Activated T-helper 9 cell treated with anti-CD3 and anti-CD28 coated beads, Interleukin-2, amount 50 U/mL, for 16 hours (primary cell): ENCODE measurements at places on chromosomes 3 and 15.
A peak's percentile ranks its signal among the peaks of the same experiment; 100 is the strongest.

- no peak for DNase-seq
These were observed 13.9 kb downstream of the ARHGEF3 start for GRCh38 chr3:56787784-56788256.

DNA sequence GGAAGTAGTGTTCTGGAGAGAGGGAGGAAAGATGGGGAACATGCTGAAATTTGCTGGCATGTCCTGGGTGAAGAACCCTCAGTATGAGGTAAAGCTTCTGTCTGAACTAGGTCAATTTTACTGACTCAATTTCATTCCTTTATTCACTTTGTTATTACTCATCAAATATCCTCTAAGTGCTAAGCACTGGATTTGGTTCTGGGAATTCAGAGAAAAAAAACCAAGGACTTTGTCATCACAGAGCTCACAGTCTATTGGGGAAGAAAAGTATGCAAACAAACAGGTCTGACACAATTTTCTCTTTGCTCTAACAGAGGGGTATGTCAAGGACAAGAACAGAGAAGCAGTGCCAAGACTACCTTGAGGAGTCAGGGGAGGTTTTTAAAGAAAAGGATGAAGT is 68.0 kb downstream of the TFG start:
- DNase-seq = no peak

GRCh38 chr3:186107215-186108105 is 1.4 kb downstream of the ETV5 start:
- DNase-seq = peak; percentile 17

DNA sequence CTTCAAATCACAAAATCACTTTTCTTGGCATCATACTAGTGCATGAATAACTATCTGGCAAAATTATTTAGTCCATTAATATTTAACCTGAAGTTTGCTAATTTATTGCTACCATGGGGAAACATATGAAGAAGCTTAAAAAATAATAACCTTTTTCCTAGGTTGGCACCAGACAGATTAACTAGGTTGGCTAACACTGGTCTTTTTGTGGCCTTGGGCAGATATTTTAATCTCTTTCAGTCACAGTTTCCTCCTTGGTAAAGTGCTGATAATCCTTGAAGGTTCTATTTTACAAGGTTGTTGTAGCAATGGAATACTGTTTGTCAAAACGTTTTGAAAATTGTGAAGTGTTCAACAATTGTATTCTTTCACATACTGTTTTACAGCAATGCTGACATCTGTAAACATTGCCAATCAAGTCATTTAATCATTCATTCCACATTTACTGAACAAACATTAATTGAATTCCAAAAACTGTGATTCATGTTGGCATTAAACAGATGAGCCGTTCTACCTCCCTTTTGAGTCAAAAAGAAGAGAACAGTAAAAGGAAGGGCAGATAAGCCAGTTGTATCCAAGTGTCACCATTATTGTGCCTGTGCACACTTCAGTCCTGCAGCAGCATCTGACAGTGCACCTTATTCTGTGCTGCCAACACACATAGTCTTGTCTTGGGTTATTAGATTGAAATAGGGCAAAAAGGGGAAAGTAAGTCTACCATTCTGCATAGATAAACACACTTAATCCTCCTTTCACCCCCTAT is 21.9 kb downstream of the EPHA6 start:
- no peak for DNase-seq

DNA sequence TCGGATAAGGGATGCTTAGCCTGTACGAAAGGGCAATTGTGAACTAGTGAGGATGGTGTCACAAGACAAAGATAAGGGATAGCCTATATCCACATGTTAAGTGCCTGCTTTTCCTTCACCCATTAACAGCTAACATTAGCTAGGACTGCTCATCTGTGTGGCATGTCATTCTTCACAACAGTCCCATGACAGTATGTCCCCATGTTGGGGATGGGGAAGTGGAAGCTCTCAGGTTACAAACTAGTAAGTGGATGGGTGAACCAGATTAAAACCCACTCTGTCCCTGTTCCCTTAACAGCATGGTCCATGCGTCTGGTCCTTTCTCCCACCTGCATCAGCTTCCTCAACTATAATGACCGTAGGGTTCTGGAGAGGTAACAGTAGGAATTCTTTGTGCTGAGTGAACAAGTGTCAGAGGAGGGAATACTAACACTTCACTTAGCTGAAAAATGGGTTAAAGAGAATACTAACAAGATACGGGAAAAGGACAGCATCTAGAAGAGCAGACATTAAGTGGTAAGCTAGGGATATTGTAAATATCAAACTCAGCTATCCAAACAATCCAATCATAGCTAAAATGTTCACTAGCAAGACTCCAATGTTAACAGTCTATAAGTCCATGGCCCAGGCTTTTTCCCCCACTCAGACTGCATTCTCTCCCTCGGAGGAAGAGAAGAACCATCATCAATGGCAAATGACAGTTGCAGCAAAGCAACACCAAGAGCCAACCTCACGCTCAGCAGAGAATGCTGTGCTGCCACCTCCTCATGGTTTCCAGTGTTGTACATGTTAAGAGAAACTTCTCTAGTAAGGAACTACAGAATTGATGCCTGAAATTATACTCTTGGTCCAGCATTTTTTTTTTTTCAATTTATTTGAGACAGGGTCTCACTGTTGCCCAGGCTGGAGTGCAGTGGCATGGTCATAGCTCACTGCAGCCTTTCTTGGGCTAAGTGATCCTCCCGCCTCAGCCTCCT is 5.0 kb downstream of the RPLP1 start:
- DNase-seq = no peak

DNA sequence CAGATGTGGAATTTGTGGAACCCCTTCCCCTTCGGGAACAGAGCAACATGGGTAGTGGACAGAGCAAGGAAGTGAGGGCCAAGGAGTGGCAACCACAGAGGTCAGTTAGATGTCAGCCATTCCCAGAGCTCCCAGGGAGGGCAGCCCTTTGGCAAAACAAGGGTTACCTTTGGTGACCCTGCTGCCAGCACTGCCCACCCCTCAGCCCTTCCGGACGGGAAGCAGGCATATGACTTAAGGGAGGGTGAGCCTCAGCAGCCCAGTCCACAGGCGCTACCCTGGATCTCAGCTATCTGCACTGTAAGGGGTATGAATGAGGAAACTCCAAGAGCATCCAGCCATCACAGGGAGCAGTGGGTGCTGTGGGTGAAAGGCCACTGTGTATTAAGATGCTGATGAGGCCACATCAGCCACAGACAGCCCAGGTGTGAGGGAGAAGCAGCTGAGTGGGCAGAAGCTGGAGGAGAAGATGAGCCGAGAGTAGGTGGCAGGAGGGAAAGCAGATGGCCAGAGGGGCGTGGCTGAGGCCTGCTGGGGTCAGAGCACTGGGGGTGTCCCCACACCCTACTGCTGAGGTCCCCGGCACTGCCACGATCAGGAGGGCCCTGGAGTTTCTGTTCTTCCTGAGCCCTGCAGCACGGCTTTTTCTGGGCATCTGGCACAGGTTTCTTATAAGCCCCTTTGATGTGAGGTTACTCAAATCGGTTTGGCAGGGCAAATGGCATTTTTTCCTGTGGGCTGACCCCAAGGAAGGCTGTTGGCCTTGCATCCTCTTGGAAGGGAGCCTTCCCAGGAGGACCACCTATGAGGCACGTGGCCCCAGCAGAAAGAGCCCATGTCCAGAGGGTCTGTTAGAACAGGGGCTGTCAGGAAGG is 6.2 kb downstream of the PLA2G4D start:
- no peak for DNase-seq

DNA sequence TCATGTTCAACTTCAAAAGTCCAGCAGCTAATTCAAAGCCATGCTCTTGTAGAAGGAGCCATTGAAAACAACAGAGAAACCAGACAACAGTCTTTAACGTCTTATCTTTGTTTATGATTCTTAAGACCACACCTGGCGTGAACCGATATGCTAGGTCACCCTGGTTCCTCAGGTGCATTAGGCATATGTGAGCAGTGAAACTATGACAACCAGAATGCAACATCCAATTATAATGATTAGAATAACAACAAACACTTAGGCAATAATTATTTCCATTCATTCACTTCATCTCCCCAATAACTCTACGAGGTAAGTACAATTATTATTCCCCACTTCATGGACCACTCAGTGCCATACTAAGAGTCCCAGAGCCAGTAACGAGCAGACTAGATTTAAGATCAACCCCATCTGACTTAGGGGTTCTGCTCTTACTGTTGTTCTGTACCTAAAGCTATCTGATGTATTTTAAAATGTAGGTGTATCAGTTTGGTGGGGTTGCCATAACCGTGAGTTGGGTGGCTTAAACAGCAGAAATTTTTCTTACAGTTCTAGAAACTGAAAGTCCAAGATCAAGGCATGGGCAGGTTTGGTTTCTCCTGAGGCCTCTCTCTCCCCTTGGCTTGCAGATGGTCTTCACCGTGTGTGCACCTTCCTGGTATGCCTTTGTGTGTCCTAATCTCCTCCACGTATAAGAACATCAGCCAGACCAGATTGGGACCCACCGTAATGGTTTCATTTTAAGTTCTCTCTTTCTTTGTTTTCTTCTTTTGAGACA is 997.8 kb upstream of the CFAP20DC start:
- no peak for DNase-seq

GRCh38 chr3:147383617-147384016 is 22.7 kb downstream of the ZIC4 start:
- DNase-seq = no peak

DNA sequence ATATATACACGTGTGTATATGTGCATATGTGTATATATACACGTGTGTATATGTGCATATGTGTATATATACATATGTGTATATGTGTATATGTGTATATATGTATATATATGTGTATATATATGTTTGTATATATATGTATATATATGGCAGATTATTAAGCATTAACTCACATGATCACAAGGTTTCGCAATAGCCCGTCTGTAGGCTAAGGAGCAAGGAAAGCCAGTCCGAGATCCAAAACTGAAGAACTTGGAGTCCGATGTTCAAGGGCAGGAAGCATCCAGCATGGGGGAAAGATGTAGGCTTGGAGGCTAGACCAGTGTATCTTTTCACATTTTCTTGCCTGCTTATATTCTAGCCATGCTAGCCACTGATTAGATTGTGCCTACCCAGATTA is 23.7 kb downstream of the NAALADL2 start:
- DNase-seq = no peak

GRCh38 chr3:164222197-164222596 is 856.1 kb downstream of the SI start:
- DNase-seq = no peak

- no peak for DNase-seq
These were observed 154.5 kb upstream of the TBL1XR1 start for GRCh38 chr3:177351757-177352158.

GRCh38 chr3:171636666-171637065 is 173.6 kb downstream of the PLD1 start:
- DNase-seq = no peak

- DNase-seq = no peak
These were observed 36.2 kb downstream of the ICE2 start for GRCh38 chr15:60442763-60443162.

- DNase-seq = no peak
These were observed 58.9 kb upstream of the GATA2 start for GRCh38 chr3:128551867-128552266.

DNA sequence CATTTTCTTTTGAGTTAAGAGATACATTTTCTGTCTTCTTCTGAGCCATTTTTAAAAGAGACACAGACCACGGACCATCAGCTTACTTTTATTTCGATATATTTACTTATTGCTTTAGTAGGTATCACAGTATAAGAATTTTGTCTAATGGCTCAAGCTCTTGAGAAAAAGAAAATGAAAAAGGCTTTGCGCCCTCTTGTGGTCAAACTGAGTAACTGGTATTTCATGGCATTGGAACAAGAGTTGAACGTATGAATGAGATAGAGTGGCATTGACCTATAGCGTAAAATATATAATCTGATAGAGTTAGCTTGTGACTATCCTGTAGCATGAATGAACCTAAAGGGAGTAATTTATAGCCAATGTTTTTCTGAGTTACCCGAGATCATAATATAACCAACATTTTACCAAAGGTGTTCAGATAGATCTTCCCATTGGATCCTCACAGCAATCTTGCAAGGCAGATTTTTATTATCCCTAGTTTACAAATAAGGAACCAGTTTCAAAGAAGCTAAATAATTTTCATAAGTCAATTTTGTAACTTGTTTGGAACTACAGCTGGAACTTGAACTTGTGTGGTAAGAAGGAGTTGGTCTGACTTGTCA is 154.6 kb downstream of the POLR2M start:
- DNase-seq = no peak

- no peak for DNase-seq
These were observed 102.6 kb downstream of the STAC start for GRCh38 chr3:36482880-36483279.

DNA sequence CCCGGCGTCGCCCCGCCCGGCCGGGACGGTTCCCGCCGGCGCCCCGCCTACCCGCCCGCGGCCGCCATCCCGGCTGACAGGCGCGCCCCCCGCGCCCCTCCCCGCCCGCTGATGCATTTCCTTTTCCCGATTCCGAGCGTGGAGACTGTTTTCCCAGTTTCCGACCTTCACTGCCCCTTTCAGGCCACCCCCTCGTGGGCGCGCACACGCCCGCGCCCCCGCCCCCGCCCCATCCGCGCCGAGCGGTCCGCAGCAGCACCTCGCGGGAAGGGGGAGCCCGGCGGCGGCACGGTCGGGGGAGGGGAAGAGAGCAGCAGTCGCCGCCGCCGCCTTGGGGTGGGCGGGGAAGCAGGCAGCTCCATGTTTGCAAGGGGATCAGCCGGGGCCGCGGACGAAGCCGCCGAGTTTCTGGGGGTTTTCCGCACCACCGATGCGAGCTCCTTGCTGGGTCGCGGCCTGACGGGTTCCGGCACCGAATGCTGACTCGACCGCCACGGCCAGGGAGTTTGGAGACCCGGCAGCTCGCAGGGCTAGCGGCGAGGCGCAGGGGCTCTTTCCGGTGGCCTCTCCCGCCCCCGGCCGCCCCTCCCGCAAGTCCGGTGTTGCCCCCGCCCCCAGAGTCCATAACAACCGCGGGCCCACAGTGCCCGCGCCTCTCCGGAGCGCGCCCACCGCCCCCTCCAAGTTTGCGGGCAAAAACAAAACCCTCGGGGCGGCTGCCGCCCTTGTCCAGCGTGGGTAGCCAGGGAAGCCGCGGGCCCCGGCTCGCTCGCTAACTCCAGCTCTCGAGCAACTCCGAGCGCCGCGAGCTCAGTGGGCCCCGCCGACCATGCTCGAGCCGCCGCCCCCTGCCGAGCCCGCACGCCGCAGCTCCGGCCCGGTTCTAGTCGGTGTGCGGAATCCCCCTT is 3.2 kb upstream of the SIN3A start:
- peak; percentile 76 for DNase-seq

DNA sequence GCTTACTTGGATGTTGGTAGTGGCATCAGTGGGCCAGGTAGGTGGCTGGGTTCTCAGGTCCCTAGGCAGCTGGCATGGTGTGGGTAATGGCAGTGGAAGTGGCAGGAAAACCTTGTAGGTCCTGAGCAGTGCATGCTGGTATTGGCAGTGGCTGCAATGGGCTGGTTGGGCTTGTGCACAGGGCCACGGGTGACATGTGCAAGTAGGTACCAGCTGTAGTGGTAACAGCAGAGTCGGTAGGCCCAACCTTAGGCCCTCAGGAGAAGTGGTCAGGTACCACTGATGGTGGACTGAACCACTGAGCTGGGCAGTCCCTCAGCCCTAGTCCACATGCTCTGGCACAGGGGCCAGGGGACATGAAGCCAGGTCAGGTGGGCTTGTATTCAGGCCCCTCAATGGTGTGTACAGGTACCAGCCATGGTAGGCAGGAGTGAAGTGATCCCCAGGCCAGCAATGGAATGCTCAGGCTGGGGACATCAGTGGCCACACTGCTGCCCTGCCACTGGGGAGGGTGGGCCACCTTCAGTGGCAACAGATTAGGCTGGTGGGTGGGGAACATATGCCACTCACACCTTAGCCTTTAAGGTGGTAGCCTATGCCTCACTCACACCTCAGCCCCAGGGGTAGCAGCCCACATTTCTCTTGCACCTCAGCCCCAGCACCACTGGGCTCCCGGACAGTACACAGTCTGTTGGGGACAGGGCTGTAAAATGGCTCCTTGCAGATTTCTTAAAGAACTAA is 118.1 kb downstream of the LRRK1 start:
- DNase-seq = no peak
